Cerebellar cortex (tissue), 1 donor: ENCODE measurements at places on chromosomes 4 and X.

DNA sequence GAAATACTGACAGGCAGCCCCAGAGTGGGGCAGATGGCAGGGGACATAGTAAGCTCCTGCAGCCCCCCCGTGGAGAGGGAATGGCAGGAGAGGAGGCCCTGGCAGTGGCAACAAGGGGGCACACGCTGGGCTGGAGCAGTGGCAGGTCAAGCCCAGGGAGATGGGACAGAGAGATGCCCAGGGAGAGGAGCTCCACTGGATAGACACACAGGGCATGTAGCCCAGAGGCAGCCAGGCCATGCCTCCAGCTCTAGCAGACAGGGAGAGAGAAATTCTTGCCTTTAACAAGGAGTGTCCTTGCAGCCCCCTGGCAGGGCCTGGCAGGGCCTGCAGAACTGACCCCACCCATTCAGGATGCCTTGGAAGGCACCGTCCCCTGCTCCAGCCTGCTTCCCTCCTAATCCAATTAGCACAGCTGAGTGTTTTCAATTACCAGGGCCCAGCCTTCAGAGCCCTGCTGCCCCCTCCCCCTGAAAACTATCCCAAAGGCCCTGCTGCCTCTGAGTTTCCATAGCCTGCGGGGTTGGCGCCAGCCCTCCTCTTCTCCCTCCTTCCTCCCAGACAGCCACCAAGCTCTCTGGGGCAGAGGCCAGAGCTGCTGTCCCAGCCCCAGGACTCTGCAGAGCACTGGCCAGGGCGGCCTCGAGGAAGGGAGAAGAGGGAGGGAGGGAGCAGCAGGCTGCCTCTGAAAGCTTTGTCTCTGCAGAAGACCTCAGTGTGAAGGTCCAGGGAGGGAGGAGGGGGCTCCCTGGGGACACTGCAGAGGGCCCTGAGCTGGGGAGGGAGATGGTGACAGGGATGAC is 12.5 kb downstream of the L1CAM start:
- DNase-seq: no peak

DNA sequence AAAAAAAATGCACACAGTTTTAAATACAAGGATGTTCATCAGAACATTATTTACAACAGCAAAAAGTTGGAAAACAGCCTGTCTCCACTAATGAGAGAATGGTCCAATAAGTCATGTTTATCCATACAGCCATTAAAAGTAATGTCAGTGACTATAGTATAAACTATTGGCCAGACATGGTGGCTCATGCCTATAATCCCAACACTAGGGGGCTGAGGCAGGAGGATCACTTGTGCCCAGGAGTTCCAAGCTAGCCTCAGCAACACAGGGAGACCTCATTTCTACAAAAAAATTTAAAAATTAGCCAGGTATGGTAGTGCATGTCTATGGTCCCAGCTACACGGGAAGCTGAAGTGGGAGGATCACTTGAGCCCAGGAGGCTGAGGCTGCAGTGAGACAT is 48.1 kb upstream of the IL13RA1 start:
- no peak for DNase-seq

DNA sequence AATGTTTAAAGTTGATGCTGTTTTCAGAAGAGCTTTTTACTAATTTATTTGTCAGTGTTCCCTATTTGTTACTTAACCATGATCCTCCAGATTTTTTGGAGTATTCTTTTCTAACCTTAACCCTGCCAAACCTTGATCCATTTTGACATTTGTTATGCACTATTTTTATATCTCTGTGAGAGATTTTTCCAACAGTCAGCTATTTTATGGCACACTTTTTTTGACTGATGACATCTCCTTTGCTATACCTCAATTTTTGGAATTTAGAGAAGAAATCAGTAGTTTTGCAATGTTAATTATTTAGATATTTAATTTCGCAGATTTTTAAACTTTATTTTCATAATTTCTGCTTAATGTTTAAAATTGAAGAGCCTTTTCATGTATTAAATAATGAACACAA is 66.0 kb downstream of the CPEB2 start:
- peak; percentile 32 for DNase-seq

DNA sequence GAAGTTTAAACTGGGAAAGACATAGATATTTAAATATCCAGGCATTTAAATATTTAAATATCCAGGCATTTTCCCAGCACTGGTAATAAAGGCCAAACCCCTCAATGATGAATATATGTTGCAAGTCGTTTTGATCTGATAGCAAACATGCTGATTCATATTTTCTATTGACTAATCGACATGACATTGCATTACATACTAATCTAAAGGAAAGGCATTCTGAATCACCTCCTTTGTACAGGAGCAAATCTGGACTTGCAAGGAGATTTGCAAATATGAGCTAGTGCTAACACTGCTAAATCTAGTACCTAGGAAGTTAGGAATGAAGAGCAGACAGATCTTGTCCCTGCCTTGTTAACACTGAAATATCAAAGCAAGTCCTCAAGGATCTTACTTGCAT is 207.3 kb downstream of the SLC7A11 start:
- no peak for DNase-seq

DNA sequence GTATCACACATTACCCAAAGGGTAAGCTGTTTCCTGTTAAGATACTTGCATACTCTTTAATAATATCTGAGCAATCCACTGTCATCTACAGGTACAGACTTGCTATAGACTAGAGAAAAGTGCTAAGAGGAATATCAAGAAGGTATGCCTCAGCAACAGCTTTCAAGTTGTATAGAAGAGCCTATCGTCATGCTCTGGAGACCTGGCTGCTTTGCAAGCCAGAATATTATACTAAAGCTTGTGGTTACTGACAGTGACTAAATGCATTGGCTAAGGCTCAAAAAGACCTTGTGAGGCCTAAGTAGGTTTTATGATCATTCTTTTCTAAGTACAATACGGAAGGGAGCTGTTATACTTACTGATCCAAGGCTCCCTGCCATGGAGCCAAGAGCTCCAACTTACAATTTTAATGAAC is 11.3 kb downstream of the LAMP2 start:
- DNase-seq: no peak

DNA sequence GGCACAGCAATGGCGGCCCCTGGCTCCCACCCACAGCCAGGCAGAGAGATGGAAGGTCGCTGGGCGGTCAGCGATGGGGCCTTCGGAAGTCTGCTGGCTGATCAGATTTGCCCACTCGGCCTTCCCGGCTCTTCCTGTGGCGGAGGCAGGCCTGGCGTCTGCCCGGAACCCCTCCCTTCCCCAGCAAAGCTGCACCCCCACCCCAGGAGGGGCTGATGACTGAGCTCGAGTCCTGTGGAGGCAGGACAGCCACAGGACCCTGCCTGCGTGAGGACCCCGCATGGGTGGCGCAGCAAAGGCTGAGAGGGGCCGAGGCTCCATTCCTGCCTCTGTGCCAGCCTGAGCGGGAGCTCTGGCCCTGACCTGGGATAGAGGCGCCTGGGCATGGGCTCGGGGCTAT is 34.8 kb downstream of the TACC3 start:
- no peak for DNase-seq

DNA sequence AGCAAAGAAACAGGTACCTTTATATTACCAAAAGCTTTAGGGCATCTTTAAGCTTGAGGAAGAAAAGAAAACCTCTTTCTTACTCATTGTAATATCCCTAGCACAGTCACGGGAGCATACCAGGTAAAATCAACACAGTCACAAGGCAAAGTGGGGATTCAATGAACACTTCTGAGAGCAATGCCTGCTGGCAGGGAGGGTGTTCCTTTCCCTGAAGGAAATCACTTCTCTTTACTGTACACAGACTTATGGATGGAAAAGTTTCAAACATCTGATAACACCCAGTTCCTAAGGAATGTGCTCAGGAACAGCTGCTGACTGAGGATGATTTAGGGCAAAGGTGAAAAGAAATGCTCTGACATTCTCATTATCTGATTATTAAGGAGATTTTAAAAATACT is 94.8 kb downstream of the MAML3 start:
- peak; percentile 32 for DNase-seq

DNA sequence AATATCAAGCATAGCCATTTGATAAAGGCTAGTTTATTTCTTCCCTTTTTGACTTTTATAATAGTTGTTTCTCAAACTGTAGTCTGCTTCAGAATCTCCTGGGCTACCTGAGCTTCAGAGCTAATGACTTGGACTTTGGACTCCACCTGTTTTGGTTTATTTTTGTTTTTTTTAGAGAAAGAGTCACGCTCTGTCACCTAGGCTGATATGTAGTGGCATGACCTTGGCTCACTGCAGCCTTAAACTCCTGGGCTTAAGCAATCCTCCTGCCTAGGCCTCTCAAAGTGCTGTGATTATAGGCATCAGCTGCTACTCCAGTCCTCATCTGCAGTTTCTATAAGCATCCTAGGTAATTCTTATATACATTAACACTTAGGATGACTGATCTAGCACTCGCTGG is 90.5 kb downstream of the DDIT4L start:
- DNase-seq: no peak

DNA sequence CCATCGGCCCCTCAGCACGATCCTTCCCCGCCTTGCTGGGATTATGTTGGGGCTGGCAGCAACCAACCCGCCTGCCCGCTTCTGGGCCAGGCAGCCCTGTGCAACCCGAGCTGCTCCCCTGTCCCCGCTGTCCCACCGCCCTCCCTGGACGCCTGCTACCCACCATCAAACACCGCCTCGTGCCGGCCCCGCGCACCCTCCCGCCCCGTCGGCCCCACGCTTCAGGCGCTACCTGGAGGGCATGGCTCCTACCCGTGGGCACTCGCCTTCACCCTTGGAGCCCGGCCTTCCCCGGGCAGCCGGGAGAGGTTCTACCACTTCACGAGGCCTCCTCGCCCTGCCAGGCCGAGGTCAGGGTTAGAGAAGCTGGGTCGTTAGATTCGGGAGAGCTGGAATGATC is 37.0 kb downstream of the TKTL1 start:
- no peak for DNase-seq

DNA sequence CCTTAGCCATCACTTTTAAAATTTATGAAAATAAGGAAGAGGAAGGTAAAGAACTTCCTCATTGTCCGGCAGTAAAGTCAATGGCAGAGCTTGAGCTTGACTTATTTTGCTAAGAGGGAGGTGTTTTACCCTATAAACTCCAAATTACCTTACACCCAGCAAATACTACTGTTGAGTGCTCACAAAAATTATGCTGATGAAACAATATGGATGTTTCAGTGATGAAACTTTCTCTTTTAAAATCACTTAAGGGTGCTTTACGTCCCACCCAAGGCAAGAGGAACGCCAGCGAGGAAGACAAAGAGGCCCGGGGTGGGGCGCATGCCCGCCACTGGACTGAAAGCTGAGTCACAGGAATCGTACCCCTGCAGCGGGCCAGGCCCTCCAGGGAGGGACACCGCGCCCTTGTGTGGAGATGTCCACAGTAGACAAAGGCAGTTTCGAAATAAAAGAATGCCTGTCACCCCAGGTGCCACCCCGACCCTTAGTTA is 560 bp upstream of the TMSB4X start:
- DNase-seq: peak; percentile 42

- DNase-seq: no peak
Measured at GRCh38 chrX:47185241-47185640, 8.4 kb upstream of the UBA1 start.

DNA sequence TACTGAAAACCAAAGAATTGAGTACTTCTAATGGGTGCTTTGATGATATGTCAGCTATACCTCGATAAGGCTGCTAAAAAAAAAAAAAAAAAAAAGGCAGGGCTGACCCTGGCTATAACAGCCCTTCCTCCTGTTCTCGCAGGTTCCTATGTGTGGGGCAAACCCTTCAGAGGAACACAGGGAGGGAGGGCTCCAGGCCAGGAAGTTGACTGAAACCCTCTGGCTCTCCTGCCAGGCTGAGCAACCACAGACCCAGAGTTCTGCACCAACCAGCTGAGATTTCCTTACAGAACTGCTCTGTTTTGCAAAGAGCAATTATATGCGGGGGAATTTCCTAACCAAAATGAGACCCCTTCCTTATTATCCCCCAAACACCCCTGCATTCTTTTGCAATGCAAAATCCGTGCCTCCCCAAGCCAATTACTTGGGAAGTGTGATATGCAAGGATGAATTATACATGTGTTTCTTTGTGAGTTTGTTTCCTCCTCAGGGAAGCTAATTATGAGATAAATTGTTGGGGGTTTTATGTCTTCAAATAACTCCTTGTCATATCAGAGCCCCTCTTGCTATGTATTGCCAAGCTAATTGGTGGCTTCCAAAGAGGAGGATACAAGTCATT is 45.6 kb downstream of the PDHA1 start:
- no peak for DNase-seq

GRCh38 chr4:1674682-1675081 is 9.4 kb downstream of the FAM53A start:
- no peak for DNase-seq

DNA sequence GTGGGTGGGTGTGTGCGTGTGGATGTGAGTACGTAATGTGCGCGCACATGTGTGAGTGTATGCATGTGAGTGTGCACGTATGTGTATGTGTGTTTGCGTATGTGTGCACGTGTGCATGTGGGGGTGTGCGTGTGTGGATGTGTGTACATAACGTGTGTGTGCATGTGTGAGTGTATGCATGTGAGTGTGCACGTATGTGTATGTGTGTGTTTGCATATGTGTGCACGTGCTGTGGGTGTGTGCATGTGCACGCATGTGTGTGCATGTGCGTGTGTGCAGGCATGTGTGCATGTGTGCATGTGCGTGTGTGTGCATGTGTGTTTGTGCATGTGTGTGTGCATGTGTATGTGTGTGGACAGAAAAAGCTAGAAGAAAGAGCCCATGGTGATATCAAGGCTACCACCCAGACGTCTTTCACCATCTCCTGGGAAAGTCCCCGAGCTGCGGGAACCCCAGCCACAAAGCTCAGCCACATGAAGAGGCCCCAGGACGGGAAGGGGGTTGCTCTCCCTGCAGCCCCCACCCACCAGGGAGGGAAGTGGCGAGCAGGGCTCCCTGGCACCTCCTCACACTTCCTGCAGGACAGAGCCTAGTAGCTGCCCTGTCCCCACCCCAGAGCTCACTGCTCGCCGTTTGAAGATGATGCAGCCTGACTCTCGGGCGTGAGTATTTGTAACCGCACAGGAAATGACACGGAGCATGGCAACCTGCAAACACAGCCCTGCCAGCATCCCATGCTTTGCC is 108.3 kb downstream of the DCTD start:
- DNase-seq: no peak

GRCh38 chrX:38880296-38880854 is 79.1 kb downstream of the MID1IP1 start:
- no peak for DNase-seq

GRCh38 chr4:151854731-151855130 is 93.9 kb upstream of the GATB start:
- no peak for DNase-seq

GRCh38 chr4:44984083-44984482 is 257.7 kb upstream of the GNPDA2 start:
- no peak for DNase-seq
